HEK293T (cell line): ENCODE measurements at places on chromosomes 3 and 15.

DNA sequence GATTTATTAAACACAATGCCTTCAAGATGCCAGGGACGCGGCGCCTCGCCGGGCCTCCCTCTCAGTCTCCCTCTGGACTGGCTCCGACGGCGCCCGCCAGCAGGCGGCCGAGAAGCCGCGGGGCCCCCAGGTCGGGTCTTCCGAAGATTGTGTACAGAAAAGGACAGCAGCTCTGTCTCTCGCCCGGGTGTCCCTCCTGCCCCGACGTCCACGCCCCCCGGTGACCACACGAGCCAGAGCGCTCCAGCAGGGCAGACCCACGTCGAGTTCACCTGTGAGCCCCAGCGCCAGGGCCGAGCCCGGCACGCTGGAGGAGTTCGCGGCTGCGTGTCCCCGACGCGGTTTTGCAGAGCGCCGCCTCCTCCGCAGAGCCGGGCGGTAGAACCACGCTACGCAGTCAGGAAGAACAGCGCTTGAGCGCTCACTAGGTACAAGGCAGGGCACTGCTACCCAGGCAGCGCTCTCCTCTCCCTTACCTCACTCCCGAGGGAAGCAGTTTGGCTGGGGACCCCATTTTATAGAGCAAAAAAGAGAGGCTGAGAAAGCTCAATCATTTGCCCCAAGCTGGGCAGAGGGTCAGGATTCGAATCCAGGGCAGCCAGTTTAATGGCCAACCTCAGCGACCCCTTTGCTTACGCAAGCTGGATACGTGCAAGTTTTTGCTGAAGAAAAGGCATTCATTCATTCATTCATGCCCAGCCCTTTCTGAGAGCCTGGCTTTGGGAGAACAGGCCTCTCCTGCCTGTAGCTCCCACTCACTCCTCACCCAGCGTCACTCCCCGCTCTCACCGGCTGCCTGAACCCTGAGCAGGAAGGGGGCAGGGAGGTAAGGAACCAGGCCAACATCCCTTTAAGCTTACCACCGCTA, 3.0 kb upstream of the TLE3 start:
- DNase-seq, result peak; percentile 42

GRCh38 chr15:79430901-79431635, 1.1 kb upstream of the MINAR1 start:
- DNase-seq, result no peak

GRCh38 chr3:54780336-54780735, 147.5 kb downstream of the LRTM1 start:
- DNase-seq, result no peak

- no peak for DNase-seq
These were observed 242.2 kb downstream of the SLCO3A1 start for GRCh38 chr15:92095693-92096092.

- DNase-seq, result no peak
These were observed 4.9 kb upstream of the PCYT1A start for GRCh38 chr3:196292286-196292923.

DNA sequence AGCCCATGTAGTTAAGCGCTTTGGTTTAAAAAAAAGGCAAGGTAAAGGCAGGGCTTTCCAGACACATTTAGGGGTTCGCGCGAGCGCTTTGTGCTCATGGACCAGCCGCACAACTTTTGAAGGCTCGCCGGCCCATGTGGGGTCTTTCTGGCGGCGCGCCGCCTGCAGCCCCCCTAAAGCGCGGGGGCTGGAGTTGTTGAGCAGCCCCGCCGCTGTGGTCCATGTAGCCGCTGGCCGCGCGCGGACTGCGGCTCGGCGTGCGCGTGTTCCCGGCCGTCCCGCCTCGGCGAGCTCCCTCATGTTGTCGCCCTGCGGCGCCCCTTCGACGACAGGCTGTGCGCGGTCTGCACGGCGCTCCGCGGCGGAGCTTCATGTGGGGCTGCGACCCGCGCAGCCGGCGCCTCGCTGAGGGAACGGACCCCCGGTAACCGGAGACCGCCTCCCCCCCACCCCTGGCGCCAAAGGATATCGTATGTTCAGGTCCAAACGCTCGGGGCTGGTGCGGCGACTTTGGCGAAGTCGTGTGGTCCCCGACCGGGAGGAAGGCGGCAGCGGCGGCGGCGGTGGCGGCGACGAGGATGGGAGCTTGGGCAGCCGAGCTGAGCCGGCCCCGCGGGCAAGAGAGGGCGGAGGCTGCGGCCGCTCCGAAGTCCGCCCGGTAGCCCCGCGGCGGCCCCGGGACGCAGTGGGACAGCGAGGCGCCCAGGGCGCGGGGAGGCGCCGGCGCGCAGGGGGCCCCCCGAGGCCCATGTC, 927 bp downstream of the SMAD6 start:
- DNase-seq, result no peak

GRCh38 chr3:45654397-45654944, 34.7 kb upstream of the SACM1L start:
- no peak for DNase-seq

DNA sequence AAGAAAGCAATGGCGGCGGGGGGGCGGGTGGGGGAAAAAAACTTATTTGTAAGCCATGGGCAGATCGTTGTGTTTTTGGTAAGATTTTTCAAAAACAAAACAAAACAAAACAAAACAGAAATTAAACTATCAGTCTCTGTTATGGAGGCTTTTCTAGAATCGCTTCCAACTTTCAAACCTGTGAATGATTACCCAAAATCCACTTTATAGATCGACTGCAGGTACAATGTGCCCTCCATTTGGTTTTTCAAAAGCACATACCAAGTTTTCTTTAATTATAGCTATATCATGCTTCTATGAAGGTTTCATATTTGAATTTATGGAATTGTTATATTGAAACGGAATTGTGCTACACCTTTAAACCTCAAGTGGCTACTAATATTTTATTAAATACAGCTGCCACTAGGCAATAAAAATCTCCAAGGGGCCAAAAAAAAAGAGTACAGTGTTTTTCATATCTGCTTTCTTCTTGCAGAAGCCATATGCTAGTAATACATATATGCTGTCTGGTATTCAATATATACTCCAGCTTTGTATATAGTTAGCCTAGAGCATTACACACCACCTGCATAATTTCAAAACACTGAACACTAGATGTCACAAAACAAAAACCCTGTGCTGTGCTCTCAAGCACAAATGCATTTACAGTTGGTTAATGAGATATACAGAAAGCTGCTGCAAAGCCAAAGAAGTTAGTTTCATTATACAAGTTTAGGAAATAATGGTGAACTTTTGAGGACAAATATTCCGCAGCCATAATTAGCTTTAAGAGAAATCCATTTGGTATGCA, 683.8 kb upstream of the NR2F2 start:
- no peak for DNase-seq

- no peak for DNase-seq
These were observed 29.0 kb upstream of the PIK3CB start for GRCh38 chr3:138863776-138864113.

DNA sequence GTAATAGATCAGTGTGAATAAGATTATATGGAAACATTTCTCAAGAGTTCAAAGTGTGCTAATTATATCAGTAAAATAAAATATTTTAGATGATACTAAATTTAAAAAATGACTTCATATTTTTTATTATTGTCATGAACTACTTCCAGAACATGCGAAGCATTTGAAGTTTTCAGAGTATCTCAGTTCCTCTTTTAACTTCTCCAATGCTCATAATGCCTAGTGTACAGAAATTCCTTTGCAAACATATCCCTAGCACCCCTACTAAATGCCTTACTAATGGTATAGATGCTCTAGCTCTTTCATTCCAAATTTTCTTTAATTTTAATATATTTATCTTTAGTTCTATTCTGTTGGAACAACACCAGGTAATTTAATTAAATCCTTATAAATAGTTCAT, 580.4 kb downstream of the CADM2 start:
- no peak for DNase-seq

GRCh38 chr3:187292181-187292580, 644 bp upstream of the MASP1 start:
- no peak for DNase-seq

DNA sequence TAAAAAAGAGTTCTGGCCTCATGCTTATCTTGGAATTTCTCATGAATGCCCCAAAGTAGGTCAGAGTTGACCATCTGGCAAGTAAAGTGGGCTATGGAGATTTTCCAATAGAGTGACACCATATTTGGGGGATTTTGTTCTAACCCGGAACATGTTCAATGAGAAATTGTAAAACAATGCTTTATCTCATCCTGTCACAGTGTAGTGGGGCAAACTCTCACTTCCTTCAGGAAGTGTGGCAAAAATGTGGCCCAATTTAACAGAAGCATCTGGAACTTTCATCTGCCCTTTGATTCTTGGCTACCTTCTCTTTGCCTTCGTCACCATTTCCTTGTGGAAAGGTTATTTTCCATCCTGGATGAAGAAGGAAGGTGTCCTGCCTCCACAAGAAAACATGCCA, 70.8 kb downstream of the ADAMTS9 start:
- no peak for DNase-seq

DNA sequence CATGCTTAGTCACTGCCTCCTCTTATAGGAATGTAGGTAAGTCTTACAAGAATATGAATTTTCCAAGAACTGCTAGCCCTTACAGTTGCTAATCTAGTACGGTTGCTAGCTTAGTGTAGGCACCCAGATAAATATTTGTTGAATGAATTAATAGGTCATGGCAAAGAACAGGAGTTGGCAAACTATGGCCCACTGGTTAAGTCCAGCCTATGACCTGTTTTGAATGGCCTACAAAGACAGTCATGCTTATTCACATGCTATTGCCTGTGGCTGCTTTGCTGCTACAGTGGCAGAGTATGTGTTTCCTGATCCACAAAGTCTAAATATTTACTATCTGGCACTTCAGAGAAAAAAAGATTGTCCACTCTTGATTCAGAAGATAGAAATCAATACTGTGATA, 631.8 kb downstream of the AGBL1 start:
- DNase-seq, result no peak

- DNase-seq, result no peak
These were observed 112.7 kb downstream of the TNIK start for GRCh38 chr3:171347301-171348039.

DNA sequence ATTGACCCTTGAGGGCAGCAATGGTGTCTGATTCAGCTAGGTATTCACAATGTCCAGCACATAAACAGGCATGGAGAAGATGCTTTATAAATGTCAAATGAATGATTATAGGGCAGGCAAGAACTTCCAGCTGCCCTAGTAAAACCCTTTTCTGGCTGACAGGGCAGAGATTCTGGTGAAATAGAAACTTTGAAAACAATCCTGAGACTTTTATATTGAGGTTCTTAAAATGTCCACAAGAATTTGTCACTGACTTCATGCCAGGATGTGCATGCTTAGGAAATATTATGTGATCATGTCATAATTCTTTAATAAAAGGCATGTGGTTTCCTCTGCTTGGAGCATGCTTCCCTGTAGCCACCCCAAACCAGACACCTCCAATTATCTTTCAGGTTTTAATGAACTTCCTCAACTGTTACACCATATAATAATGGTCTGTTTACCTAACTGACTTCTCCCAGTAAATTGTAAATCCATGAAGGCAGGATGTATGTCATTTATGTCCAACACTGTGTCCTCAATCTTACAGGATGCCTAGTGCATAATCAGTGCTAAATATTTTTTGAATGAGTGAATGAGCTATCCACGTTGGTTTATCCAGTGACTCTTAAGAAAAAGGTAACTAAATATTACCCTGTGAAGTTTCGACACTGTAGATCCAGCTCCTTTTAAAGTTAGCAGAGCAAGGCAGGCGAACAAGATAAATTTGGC, 43.4 kb upstream of the CLRN1 start:
- no peak for DNase-seq

DNA sequence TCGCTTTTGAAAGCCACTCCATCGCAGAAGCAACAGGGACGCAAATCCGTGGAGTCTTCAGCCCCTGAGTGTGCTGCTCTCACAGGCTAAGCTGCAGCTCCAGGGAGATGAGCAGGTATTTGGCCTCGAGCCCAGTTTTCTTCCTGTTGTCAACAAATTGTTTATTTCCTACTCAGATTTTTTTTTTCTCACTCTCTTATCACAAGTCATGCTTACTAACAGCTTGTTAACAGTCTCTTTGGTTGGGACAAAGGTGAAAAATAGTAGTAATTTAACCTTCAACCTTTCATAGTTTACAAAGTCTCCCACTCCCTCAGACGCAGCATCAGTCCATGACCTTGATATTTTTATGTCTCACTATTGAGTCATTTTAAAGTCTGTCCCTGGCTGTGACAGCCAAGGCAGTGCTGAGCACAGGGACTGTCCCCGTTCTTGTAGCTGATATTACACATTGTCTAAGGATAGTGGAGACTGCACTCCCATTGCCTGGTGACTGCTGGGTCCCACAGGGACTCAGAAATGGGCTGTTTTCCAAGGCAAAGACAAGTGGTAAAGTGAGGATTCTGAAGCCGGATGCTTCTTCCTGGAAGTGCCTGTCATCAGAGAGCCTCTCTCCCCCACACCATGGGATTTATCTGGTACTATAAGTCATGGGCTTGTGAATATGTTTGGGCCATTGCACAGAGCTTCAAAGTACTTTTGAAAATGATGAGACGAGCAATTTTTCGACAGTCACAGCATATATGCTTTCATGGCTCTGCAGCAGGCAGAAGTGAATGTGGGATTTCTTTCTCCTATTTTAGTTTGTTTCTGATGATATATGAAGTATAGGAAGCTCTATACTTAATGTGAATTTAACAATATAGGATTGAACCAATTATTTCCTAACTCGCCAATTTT, 59.8 kb upstream of the UNC13C start:
- DNase-seq, result no peak

DNA sequence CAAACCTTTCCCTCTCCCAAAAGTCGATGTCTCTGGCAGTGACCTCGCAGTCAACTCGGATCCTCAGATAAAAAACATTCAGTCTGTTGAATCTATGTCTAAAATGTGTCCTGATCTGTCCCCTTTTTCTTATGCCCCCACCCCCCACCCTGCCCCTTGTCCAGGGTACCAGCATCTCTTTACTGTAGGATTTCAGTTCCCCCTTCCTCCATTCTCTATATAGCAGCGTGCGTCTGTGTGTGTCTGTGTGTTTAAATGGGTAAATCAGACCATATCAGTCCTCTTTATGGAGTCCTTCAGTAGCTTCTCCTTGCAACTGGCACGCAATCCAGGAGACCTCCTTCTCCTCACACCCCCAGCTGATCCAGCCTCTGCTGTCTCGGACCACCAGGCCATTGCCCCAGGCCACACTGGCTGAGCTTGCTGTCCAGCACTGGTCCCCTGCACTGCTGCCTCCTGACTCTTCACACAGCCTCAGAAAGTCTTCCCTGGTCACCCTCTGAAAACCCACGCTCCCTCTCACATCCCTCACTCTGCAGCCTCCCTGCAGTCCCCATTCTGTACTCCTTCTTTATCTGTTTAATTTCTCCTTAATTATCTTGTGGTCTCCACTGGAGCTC, 1.5 kb downstream of the LRRK1 start:
- no peak for DNase-seq

- DNase-seq, result peak; percentile 50
These were observed 159.7 kb downstream of the POLR2M start for GRCh38 chr15:57866149-57866736.

DNA sequence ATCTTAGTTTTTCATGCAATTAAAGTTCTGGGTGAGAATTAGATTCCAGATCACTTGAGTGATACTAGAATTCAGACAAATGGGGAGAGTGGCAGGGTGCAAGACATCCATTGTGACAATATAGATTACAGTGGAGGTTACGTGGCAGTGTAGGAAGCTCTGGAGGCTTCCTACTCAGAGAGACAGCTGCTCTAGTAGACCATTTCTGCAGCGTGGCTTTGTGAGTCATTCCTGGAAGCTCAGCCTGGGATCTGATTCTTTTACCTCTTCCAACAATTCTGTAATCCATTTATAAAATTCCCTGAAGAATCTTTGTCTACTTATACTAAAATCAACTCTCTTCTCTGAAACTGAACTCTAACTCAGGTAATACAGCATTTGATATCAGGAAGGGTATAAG, 90.4 kb upstream of the ASB14 start:
- DNase-seq, result no peak
